ENCODE measurements at places on chromosomes 5 and 9.

GRCh38 chr5:146232223-146232622 lies 28.8 kb downstream of the RBM27 start:
- DNase-seq = no peak

- no peak for DNase-seq
Observed at GRCh38 chr9:14212077-14212476, 101.9 kb downstream of the NFIB start.

DNA sequence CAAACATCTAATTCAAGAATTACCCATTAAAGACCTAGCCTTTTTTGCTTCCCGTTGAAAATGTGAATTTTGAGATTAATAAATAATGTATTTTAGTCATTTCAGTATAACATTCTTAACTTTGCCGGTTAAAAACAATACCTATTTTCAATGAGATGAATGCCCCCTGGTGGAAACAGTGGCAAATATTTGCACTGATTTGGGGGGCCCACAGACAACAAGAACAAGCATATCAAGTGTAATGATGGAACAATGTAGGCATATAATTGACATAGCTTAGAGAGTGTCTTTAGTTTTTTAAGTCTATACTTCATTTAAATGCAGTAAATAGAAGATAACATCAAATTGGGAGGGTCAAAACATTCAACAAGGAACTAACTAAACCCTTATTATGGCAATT lies 111.9 kb downstream of the NTRK2 start:
- DNase-seq = no peak

DNA sequence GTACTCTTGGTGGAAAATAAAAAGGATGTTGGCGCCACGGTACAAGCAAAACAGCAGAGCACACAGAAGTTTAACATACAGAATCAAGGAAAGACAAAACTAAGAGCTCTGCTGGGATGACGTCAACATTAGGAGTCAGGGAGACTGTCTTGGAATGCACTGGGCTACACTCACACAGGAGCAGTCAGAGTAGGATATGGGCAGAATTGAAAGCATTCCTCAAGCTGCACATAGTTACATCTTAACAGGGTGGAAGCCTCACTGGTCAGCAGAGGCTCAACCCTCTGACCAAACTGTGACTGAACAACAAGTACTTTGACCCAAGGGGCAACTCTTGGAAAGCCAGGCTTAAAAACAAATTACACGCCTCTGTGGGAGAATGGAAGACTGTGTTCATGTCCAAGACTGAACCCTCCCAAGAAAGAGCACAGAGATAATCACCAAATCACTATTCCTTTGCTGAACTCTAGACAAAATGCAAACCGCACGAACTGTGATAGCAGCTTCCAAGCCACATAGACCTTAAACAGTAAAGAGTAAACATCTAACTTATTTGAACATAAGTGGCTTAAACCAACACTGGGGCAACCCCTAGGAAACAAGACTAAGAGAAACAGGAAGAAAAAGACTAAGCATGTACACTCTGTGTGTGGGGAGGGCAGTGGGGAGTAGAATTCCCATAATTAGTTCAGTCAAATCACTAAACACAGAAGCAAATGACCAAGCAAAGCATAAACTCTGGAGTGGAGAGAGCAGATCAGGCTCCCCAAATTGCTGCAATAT lies 772.7 kb downstream of the PRELID2 start:
- no peak for DNase-seq

GRCh38 chr5:36447776-36448175 lies 146.1 kb upstream of the RANBP3L start:
- DNase-seq = no peak

GRCh38 chr9:93670208-93671019 lies 94.0 kb downstream of the PHF2 start:
- DNase-seq = no peak

DNA sequence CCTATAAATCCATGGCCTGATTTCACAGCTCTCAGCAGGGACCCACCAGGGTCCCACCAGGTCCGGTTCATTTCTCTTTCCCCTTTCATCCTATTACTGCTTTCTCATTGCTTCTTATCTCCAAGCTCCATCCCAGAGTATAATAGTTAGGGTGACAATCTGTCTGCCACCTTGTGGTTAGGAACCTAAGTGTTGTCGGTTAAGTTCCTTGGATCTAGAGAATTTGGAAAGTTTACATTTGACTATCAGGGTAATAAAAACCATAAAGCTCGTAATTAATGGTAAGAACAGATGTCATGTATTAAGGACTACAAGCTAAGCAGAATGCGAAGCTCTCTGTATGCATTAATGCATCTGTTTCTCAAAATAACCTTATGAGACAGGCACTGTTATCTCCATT lies 259.1 kb downstream of the SH3GL2 start:
- no peak for DNase-seq

DNA sequence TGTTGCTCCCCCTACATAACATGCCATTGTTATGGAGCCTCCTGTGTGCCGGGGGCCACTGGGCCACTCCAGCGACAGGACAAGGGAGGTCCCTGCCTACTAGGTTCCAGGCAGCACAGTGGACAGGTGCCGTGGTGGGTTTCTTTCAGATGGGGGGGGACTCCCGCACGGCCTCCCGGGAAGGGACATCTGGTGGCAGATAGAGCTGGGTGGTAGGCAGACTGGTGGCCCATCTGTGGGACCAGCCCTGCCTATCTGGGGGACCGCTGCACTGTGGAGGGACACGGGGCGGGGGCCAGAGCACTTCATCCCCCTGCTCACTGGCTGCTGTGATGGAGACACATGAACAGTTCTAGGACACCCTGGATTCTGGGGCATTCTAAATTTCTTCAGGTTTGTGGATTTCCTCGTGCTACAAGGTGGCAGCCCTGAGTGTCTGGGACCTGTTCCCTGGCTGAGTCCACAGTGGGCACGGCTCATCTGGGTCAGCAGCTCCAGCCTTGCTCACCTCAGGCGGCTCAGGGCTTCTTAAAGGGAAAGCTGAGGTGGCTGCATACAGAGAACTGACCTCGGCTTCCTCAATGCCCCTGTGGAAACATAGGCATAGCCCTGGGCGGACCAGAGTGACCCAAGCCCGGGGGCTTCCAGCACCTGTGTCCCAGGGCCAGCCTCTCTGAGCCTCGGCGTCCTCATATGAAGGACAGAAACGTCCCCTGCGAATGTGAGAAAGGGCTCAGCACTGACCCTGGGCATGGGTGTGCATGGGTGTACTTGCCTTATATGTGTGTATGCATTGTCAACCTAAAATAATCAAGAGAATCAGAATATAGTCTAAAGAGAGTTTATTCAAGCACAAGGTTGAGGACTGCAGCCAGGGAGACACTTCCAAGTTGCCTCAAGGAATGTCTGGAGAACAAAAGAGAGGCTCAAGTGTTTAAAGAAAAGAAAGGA lies 22.5 kb downstream of the FGD3 start:
- no peak for DNase-seq

- no peak for DNase-seq
Observed at GRCh38 chr5:146048994-146049703, 56.2 kb downstream of the PLAC8L1 start.

DNA sequence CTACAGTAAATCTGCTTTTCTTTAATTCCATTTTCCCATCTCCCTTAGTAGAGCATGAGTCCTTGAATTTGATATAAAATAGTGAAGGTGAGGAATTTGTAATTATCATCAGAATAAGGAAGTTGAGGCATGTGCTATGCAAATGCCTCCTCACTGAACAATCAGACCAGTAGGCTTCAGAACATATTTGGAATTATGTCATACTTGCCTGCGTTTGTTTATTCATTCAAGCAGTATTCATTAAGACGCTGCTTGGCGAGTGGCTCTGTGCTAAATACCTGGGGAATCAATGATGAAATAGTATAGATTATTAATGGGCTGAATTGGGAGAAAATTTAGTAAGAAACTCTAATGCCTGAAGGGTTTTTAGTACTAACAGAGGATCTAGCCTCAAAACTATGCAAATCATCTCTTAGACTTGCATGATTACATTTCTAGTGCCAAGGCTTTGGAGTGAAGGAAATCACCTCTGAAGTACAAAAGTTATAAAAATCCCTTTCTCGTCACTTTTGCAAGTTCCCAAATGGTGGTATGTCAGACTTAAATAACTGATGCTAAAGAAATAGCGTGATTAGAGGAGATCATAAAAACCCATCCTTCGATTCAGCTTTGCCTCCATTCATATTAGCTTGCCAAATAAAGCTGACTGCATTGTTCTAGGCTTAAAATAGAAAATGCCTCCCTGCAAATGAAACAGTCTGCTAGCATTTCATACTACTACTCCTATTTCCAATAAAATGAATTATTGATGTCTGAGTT lies 141.7 kb downstream of the PCSK5 start:
- DNase-seq = no peak

GRCh38 chr5:125486634-125487033 lies 740.2 kb upstream of the ZNF608 start:
- no peak for DNase-seq

DNA sequence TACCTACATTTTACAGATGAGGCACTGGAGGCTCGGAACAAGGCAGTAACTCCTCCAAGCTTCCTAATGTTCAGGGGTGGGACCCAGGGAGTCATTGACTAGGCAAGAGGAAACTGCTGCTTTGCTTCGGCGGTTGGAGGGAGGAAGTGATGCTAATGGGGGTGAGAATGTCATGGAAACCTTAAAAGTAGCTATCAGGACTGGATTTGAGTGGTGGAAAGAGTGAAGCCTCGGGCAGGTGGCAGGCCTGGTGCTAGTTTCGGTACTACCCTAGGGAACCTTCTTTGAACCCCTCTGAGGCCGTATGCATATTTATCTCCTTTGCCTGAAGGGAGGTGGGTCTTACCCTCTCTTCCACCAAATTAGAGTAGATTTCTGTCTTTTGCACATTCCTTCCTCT lies 1.6 kb downstream of the BSPRY start:
- DNase-seq = no peak

DNA sequence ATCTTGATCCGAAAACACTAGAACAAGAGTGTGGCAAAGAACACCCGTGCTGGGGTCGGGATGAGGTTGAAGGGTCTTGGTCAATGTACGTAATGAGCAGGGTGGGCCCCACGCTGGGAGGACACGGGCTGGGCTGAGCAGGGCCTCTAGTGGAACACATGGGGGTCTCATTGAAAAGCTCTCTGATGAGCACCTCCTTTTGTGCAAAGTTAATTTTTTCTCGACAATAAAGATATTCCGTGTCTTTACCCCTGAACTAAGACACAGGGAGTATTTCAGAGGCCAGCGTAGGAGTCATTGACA lies 8.0 kb downstream of the UCK1 start:
- DNase-seq = no peak

DNA sequence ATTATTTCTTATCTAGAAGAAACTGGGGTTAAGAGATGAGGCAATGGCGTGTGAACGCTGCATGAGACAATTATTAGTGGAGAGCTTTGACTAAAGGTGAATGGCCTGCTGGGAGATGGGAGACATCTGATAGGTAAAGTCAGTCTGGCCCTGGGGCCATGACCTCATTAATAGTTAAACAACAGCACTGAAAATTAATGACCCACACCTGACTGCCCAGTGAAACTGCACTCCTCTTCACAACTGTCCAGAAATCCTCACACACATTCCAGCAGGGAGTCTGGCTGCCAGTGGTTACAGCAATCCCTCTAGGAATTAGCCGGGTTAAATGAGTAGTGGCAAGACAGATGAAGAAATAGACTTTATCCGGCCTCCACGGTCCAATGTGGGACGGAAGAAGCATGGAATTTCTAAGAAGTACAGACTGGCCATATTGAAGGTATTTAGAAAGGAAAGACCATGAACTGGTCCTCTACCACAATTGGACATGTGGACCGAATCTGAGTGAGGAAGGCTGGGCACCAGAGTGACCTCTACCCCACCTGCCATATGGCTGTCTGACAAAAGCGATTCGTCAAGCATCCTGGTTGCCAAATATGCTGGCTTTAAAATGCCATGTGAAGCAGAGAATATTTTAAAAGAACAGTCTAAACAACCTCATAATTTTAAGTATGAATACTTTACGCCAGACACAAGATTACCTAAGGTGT lies 138.4 kb downstream of the EFNA5 start:
- no peak for DNase-seq

- DNase-seq = no peak
Observed at GRCh38 chr5:115873392-115873791, 31.7 kb downstream of the AP3S1 start.

DNA sequence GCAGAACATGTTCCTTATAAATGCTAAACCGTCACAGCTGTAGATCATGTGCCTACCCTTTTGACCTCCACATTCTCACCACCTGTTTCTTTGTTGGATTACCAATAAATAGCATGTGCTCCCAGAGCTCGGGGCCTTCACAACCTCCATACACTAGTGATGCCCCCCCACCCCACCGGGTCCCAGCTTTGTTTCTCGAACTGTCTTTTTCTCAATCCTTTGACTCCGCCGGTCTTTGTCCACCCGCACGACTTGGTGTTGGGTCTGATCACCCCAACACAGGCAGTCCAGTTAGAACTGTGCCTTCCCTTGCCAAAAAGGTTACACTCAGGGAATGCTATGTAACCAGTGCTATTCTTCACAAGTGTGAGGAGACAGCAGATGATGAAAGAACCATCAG lies 485.9 kb upstream of the C9orf72 start:
- DNase-seq = no peak

- DNase-seq = no peak
Observed at GRCh38 chr5:41778410-41778809, 91.8 kb downstream of the OXCT1 start.

- DNase-seq = no peak
Observed at GRCh38 chr9:125761676-125762450, 14.7 kb downstream of the PBX3 start.

DNA sequence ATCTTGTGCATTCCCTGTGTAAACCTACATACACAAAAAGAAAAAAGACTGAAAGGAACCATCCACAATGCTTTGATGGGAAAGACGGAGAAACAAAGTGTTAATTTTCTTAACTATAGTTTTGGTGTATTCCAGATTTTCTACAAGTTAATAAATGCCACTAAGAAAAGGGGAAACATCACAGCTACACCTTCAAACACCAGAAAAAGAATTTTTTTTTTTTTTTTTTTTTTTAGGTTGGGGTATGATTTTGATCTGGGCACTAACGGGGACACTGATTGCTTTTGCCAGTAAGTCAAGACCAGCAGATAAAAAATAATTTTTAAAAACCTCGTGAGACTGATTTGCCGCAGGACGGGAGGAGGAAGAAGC lies 334 bp upstream of the THG1L start:
- no peak for DNase-seq

Measured in CD4-positive, alpha-beta memory T cell (primary cell).